Posterior vena cava (tissue), 2 donors: ENCODE measurements at places on chromosomes 13 and 19.

DNA sequence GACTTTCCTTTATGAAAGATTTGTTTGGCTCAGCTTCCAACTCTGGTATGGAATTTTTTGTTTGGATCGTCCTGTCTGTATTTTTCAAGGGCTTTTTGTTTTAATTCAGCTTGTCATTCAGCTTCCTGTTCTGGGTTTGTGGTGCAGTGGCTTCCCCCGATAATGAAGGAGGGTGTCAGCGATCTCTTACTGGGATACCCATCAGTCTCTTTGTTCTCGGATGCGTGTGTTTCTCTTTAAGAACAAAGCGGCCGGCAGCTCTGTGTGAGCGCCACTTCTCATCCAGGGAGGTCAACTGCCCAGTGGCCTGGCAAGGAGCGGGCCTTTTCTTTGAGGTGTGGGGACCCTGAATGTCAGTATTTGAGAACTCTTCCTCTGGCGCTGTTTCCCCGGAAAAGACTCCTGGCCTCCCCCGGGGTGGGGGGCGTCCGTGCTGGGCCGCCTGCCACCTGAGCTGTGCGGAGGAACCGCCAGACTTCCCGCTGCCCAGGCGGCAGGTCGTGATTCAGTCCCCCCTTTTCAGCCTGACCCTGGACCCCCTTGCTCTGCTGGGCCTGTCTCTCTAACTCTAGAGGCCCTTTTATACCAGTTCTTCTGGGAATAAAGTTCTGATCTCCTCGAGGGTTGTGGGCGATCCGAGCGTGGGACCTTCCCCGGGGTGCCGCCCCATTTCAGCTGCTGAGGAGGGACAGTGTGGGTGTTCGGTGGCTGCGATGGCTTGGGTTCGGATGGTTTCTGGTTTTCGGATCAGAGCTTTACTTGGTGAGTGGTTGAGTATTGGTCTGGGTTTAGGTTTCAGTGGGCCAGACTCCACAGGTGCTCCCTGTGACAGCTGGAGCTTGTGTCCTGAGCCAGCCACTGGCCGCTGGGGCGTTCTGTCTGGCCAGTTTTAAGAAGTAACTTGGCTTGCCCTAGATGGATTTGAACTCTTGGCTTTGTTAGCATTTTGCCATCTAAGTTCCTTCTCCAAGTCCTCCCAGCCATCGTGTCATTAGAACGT, 3.4 kb downstream of the SF3A2 start:
- no peak for DNase-seq

GRCh38 chr19:40539070-40539469, 37.6 kb upstream of the SHKBP1 start:
- DNase-seq: no peak

DNA sequence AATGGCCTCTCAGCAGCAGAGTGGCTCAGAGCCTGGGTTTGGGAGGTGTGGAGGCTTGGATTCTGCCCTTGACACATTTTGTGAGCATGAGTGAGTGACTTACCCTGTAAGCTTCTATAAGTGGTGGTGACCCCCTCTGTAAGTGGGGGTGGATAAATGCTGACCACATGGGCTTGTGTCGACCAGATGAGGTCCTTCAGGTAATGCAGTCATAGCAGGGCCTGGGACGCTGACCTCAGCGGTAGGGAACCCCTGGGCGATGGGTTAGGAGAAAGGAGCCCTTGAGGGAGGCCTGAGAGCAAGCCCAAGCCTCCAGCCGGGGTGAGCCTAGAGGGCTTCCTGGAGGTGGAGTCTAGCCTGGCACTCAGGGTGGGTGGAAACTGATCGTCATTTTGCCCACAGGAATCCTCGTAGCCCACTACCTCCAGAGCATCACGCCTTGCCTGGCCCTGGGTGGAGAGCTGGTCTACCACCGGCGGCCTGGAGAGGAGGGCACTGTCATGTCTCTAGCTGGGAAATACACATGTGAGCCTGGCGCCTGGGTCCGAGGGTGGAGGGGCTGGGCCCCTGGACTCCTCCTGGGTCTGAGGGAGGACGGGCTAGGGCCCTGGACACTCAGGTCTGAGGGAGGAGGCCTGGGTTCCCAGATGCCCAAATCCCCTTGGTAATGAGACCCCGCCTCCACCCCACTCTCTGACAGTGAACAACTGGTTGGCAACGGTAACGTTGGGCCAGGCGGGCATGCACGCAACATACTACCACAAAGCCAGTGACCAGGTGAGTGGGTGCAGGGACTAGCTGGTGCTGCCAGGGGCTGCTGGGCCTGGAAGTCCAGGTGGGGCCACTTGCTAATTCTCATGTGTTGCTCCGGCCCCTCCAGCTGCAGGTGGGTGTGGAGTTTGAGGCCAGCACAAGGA, 5.0 kb upstream of the APOE start:
- DNase-seq: no peak

- DNase-seq: no peak
Measured at GRCh38 chr19:48186541-48186991, 16.1 kb downstream of the ZSWIM9 start.

- no peak for DNase-seq
Measured at GRCh38 chr13:49225223-49226042, 5.3 kb downstream of the MLNR start.
